ENCODE measurements at places on chromosomes 7 and 10.

GRCh38 chr10:9825491-9826018 is 1192.1 kb upstream of the CELF2 start:
- peak; percentile 7 for DNase-seq

GRCh38 chr10:51063659-51064535 is 10.4 kb upstream of the PRKG1 start:
- no peak for DNase-seq

- DNase-seq = no peak
These were observed 547.2 kb downstream of the ETV1 start for GRCh38 chr7:13442226-13442625.

GRCh38 chr7:80066639-80067038 is 68.0 kb upstream of the GNAI1 start:
- DNase-seq = no peak

GRCh38 chr10:36280890-36281499 is 638.9 kb upstream of the FZD8 start:
- no peak for DNase-seq

DNA sequence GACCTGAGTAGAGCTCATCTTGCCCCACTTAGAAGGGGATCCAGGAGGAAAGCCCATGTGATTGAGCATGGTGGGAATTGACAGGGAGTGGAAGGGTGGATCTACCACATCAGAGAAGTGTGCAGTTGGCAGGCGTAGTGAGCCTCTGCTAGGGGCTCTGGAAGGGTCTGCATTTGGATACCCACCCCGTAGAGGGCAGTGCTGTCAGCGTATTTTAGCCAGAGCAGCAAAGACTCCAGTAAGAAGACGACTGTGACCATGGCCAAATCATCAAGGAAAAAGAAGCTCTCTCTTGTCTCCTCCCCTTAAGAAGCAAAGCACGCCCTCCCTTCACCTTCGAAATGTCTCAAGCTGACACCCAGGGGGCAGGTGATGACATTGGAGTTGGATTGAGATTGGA is 68.8 kb upstream of the INHBA start:
- DNase-seq = no peak

GRCh38 chr7:155624412-155624811 is 20.0 kb upstream of the RBM33 start:
- DNase-seq = no peak

DNA sequence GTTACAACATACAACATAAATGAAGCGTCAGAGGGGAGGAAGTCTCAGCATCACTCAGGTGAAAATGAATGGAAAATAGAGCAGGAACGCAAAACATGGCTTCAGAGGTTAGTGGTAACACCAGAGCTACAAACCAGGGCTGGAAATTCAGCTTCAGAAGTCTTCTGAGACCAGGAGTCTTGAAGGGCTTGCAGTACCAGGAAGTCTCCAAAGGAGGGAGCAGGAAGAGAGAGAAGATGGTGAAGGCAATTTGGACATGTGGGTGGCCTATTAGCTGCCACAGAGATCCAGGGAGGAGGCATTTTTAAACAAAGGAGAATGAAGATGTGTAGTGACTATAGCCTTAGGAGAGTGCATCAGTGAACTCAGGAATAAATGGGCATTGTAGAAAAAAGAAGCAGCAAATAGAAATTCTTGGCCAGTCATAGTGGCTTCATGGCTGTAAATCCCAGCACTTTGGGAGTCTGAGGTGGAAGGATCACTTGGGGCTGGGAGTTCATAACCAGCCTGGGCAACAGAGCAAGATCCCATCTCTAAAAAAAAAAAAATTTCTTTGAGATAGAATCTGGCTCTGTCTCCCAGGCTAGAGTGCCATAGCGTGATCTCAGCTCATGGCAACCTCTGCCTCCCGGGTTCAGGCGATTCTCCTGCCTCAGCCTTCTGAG is 9.3 kb upstream of the TET1 start:
- DNase-seq = peak; percentile 62

DNA sequence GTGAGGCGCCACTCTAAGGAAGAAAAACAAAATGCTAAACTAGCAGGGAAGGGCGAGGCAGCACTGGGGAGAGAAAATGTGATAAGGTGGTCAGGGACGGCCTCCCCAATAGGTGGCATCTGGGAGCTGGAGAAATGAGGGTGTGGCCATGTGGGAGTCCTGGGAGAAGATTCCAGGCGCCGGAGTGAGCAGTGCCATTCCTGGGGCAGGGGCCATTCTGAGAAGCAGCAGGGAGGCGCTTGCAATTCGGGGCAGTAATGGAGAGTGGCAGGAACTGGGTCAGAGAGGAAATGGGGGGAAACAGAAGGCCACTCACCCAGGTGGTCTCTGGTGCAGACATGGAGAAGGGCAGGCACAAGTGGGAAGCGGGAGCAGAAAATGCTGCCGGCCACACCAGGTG is 61.8 kb upstream of the LRRC18 start:
- no peak for DNase-seq

GRCh38 chr7:100692578-100692961 is 1.5 kb downstream of the GIGYF1 start:
- no peak for DNase-seq

- DNase-seq = no peak
These were observed 644.5 kb upstream of the LRRTM3 start for GRCh38 chr10:66281327-66281726.

All from COLO829 (cell line).